GOT3 (cell line): ENCODE measurements at places on chromosomes 16 and 17.

DNA sequence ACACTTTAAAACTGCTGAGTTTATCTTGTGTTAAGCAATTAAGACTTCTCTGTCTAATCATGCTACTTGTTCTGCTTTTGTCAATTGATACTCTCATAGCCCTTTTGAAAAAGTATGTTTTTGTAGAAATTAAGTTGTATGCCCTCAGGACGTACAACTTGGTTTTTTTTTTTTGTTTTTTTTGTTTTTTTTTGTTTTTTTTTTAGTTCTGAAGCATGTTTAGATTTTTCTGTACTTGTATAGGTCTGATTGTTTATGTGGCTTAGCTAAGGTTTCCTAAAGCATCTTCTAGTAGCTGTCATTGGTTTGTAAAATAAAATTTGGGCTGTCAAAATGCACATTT, 21.4 kb downstream of the HAPSTR1 start:
- no peak for DNase-seq

- no peak for DNase-seq
These were observed 105.8 kb downstream of the VAT1L start for GRCh38 chr16:77894162-77894561.

GRCh38 chr17:29764748-29765147, 142.0 kb upstream of the CORO6 start:
- DNase-seq, result no peak

DNA sequence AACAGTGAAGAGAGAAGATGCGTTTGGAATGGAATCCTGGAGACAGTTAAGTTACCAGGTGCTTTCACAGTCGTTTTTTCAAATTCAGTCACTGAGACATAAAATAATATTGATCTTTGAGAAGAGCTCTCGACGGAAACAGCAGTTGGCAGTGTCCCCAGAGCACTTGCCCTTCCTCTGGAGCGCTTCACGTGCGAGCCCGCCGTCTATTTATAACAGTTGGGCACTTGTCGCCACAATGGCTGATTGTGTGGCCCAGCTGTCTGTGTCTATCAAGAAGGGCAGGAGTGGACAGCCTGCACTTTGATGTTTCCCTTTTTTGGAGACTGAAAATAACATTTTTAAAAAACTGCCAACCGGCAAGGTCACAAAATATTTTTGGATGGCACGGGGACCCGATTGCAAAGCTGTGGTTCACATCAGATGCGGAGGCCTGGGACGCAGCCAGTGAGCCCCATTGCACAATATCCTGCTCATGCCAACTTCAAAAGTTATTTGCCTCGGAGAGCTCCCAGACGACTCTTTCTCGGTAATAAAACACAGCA, 62.9 kb downstream of the ADCY9 start:
- DNase-seq, result no peak

- DNase-seq, result peak; percentile 42
These were observed 157.4 kb upstream of the CHMP6 start for GRCh38 chr17:80833952-80834892.

DNA sequence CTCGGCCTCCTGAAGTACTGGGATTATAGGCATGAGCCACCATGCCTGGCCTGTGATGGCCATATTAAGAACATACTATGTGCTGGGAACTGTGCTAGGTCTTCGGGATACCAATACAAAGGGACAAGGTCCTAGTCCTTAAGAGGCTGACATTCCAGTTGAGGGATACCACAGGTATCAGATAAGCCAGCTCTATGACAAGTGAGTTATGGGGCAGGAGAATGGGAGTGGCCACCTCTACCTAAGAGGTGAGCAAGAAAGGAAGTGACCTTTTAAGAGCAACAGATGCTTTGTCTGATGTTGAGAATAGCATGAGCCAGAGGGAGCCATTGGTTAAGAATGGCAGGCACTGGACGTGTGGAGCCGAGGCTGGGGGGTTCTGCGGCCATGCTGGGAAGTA, 27.0 kb downstream of the ADORA2B start:
- DNase-seq, result no peak

DNA sequence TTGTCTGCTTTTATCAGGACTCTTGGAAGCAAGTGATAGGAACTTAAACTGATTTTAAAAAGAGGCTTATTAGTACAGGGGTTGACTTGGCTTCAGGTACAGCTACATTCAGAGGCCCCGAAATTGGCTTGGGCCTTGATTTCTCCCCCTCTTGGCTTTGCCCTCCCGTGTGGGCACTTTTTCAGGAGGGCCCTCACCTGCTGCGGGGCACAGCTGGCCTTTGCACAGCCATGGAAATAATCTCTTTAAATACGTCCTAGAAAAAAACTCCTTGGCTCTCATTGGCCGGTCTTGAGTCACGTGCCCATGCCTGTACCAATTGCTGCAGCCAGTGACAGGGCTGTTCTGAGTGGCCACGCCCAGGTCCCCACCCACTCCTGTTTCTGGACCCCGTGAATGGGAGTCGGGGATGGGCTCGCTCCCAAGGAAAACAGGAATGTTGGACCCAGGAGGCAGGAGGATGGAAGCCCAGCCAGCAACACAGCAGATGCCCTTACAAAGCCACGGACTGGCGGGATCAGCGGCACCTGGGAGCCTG, 15.0 kb downstream of the CA5A start:
- no peak for DNase-seq

GRCh38 chr16:7861891-7862582, 529.4 kb downstream of the RBFOX1 start:
- no peak for DNase-seq

DNA sequence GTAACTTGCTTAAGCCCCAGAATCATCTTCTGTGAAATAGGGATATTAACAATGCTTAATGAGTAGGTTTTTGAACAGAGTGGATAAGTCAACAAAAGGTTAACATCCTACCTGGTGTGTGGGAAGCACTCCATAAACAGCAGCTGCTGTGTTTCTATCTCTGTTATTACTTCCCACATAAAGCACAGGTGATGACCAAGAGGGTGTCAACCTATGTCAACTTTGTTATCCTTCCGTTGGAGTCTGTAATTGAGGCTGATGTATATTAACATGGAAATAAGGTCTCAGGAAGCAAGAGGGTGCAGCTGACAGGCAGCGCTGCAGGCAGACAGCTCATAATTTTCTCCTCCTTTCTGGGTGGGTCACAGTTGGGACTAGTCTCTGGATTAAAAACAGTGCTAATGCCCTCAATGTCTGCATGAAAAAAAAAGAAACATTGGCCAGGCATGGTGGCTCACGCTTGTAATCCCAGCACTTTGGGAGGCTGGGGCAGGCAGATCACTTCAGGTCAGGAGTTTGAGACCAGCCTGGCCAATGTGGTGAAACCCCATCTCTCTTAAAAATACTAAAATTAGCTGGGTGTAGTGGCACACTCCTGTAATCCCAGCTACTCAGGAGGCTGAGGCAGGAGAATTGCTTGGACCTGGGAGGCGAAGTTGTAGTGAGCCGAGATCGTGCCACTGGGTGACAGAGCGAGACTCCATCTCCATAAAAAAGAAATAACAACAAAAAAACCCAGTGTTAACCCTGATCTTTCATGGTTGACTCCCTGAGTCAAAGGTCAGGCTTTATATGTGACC, 269.6 kb downstream of the SNX29 start:
- no peak for DNase-seq

- no peak for DNase-seq
These were observed 34.5 kb downstream of the LITAFD start for GRCh38 chr16:8916541-8917225.

DNA sequence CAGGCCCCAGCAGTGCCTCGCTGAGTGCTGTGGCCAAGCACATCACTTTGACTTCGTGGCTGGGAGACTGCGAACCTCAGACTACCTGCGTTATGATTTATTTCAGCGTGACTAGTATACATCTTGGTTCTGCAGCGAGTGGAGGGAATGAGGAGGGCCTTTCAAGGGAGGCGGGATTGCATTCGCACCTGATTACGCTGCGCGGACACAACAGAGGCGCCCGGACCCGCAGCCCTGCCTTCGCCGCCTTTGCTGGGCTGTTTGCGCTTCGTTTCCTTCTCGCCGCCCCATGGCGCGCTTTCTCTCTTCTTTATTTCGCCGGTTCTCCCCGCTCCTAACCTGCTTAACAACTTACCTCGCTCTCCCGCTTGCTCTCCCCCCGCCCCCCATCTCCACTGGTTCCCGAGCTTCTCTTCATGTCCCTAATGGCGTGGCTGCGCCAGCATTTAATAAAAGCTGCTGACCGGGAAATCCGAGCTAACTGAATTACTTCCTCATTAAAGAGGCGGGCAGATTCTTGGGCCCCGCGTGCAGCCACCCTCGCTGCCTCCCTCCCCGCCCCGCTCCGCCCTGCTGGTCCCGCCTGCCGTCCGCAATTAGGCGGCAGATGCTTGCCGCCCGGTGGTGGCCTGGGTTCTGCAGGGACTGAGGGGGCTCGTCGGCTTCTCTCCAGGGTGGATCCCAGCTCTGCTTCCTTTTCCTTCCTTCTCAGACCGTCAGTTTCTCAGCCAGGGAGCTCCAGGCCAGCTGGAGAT, 257.6 kb upstream of the SDK2 start:
- no peak for DNase-seq

DNA sequence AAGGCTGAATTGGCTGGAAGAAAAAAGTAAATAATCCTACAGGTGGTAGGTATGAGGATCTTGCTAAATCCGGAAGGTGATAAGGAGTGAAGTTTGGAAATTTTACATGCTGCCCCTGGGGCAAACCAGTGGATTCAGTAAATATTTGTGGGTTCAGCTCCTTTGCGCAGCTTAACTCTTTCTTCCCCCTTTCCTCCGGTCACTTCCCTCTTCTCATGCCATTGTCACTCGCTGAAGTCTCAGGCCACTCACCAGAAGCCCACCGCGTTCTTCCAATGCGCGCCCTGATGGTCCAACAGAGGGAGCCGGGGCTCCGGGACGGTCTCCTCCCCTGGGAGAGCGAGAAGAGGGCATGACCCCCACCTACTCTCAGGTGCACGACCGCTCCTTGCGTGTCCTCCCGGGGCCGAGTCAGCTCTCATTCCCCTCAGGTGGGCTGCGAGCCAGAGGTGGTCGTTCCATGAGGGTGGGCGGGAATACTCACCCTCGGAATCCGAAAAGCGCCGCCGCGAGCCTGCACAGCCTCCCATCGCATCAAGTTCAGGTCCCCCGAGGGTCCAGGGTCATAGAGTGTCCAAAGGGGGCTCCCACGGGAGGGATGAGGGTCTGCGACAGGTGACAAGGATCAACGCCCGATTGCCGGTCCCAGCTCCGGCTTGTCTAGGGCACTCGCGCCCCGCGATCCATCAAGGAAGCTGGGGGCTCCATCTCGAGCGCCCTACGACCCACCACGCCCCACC, 474 bp downstream of the CLN3 start:
- no peak for DNase-seq

GRCh38 chr16:1102921-1103635, 7.0 kb upstream of the C1QTNF8 start:
- DNase-seq, result peak; percentile 22
